Bronchial epithelial cell (primary cell): ENCODE measurements at places on chromosomes 3 and 15. TPM values are rescaled to one million over a fixed set of nuclear protein-coding genes. Genes with fewer than 3 reads are reported as not detected.

DNA sequence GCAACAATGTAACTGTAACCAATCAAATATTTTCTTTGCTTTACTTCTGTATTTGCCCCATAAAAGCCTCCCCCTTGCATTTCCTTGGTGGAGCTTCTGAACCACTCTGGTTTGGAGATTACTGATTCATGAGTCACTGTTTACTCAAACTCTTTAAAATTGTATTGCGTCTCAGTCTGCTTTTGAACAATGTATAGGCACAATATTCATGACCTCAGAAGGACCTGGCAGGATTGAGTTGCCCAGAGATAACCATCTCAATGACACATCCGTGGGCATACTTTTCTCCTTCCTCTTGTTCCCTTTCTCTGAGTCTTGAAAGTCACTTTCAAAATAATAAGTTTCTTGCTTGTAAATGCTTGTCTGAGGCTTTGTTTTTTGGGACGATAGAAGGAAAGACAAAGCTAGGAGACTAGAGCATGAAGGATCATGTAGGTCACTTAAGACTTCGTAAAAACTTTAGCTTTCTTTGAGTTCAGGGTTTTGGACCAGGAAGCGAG, 57.1 kb upstream of the POU1F1 start:
- peak; percentile 98 for DNase-seq

GRCh38 chr3:38636881-38637280, 12.6 kb downstream of the SCN5A start:
- DNase-seq = no peak

The CMTM8 gene
- 0.79 and 1.2 TPM in 2 replicates for total RNA-seq

GRCh38 chr3:25820816-25821486, 31.1 kb downstream of the OXSM start:
- peak; percentile 70 for DNase-seq

The LOXL1 gene
- total RNA-seq = 5.3 and 7.2 TPM in 2 replicates

GRCh38 chr15:74835312-74835823, 7.6 kb downstream of the ULK3 start:
- DNase-seq = peak; percentile 68

The FBXW12 gene
- total RNA-seq = not detected in 2 replicates
